Activated CD8-positive, alpha-beta T cell treated with anti-CD3 and anti-CD28 coated beads, Interleukin-2, amount 10 ng/mL, durations not matched to agents 7 days and 5 days (primary cell): ENCODE measurements at places on chromosomes 13 and 19. TPM values are rescaled to one million over a fixed set of nuclear protein-coding genes. Genes with fewer than 3 reads are reported as not detected.

- no peak for DNase-seq
These were observed 148.0 kb downstream of the DCLK1 start for GRCh38 chr13:35983206-35983605.

Gene TJP3
- 1.3 TPM for total RNA-seq

Gene UBE2L5
- not detected for total RNA-seq

DNA sequence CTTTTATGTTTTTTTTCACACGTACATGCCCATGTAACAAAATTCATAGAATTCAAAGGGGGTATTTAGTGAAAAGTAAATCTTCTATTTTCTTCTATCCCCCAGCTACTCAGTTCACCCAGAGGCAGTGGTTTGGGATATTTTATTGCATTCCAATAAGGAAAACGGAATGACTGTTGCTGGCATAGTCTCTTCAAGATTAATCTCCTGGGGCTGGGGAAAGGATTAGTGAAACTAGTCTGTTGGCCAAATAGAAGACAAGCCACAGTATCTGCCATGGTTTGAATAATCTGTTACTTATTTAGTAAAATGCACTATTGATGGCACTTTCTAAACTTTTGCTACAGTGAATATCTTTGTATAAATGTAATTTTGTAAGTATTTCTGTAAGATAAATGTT, 122.0 kb downstream of the NDFIP2 start:
- DNase-seq = no peak

DNA sequence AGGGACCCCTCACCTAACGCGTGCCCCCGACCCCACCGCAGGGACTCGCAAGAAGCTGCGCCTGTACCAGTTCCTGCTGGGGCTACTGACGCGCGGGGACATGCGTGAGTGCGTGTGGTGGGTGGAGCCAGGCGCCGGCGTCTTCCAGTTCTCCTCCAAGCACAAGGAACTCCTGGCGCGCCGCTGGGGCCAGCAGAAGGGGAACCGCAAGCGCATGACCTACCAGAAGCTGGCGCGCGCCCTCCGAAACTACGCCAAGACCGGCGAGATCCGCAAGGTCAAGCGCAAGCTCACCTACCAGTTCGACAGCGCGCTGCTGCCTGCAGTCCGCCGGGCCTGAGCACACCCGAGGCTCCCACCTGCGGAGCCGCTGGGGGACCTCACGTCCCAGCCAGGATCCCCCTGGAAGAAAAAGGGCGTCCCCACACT, 4.7 kb upstream of the MYBPC2 start:
- peak; percentile 40 for DNase-seq

- DNase-seq = peak; percentile 92
These were observed 1.5 kb upstream of the ATP5F1D start for GRCh38 chr19:1239796-1240737.

Gene MBD3L2
- not detected for total RNA-seq

GRCh38 chr13:23427342-23427843, 6.1 kb downstream of the SACS start:
- no peak for DNase-seq

DNA sequence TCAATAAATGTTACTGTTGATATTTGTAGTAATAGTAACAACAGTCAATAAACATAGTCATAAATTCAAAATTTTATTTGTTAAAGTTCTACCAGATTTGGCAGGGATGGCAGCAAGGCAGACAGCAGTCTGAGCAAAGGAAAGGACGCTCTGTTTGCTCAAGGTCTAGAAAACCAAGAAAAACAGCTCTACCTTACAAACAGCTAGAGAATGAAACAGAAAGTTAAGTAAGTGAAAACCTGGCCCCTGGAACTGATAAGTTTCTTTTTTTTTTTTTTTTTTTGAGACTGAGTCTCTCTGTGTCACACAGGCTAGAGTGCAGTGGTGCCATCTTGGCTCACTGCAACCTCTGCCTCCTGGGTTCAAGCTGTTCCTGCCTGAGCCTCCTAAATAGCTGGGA, 27.9 kb downstream of the ENOX1 start:
- no peak for DNase-seq

DNA sequence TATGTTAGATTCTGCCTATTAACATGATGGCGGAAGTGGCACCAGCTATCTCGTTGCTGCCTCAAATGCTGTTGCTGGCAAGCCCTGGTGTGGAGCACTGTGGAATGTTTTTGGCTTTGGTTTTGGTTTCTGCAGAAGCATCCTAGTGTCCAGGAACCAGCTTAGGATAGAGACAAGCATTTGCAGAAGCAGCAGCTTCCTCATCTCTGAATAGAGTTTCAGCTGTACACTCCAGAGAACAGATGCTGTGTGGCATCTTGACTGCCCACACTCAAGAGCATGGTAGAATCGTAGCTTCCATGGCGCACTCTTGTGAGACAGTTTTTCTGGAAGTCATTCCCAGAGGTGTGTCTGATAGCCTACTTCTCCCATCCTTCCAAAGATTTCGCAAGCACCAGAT, 145.3 kb upstream of the RXFP2 start:
- no peak for DNase-seq

- no peak for DNase-seq
These were observed 50.2 kb downstream of the CPAMD8 start for GRCh38 chr19:16976446-16976845.

DNA sequence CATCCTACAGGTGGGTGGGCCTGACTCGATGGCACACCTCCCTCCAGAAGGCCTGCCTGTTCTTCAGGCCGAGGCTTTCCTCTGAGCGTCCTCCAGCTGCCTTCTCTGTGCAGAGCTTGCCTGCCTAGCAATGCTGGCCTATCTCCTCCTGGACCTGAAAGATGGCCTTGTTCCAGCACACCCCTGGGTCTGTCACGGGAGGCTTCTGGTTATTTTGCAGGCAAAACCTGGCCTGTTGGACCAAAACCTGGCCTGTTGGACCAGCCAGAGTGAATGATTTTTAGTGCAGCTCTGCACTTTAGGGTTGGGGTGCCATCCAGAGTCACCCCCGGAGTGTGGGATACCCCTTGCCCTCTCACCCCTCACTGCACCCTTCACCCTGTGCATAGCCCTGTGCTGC, 128.4 kb downstream of the KATNAL1 start:
- no peak for DNase-seq

Gene CEACAM16
- total RNA-seq = not detected

- no peak for DNase-seq
These were observed 109.6 kb downstream of the ZAR1L start for GRCh38 chr13:32205431-32206096.

Gene PCDH8
- total RNA-seq = not detected

Gene SULT2A1
- not detected for total RNA-seq
